ENCODE measurements at places on chromosomes 1 and 21. TPM values are rescaled to one million over a fixed set of nuclear protein-coding genes. Genes with fewer than 3 reads are reported as not detected.

The FAM151A gene
- not detected for total RNA-seq

The BTBD8 gene
- total RNA-seq = 8.3 TPM

The AMPD1 gene
- not detected for total RNA-seq

The NPHS2 gene
- not detected for total RNA-seq

The NHLH1 gene
- not detected for total RNA-seq

The NR1I3 gene
- not detected for total RNA-seq

The DIO1 gene
- not detected for total RNA-seq

The CCDC185 gene
- total RNA-seq = not detected
